ENCODE measurements at places on chromosomes 3 and 15. TPM values are rescaled to one million over a fixed set of nuclear protein-coding genes. Genes with fewer than 3 reads are reported as not detected.

- H3K4me1 ChIP-seq: no peaks in the 10 kb centered on the region
- H3K27ac ChIP-seq: no peak overlapping the region
- H3K36me3 ChIP-seq: no peaks in the 10 kb centered on the region
- H3K27me3 ChIP-seq: no peaks in the 10 kb centered on the region
- no peak overlapping the region for H3K4me3 ChIP-seq
Observed at GRCh38 chr15:39365161-39365560, 215.7 kb upstream of the THBS1 start.

Gene ZIC1
- total RNA-seq: not detected

DNA sequence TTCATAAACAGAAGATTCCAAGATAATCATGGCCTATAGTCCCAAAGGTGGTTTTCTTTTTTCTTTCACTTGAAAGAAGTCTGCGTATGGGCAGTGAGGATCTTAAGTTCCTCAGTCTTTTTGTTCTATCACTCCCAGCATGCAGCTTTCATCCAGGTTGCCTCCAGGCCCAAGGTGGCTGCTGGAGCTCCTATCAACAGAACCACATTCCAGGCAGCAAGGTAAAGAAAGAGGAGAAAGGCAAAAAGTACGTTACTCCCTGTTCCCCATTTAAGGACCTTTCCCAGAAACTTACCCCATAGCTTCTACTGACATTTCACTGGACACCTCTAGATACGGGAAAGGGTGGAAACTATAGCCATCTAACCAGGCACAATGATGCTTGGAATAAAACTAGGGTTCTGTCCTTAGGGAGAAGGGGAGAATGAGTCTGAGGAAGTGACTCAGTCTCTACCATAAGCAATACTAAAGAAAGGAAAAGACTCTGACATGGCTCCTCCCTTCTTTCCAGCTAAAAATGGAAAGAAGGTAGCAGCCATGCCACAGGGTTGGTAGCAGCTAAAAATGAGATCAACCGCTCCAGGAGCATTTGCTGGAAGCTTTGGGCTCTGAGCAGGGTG lies 313.9 kb upstream of the NR2E3 start:
- H3K27me3 ChIP-seq: peaks cover 7% of the 10 kb centered on the region
- DNase-seq: no peak
- H3K4me1 ChIP-seq: no peaks in the 10 kb centered on the region
- H3K4me3 ChIP-seq: no peak overlapping the region

Gene FBXL2
- not detected for total RNA-seq

- H3K4me1 ChIP-seq: peaks cover 21% of the 10 kb centered on the region
- H3K27me3 ChIP-seq: no peaks in the 10 kb centered on the region
- peak overlapping the region; percentile 77 for H3K4me3 ChIP-seq
- DNase-seq: no peak
- no peaks in the 10 kb centered on the region for H3K36me3 ChIP-seq
Observed at GRCh38 chr3:196624067-196624790, 15.3 kb upstream of the NRROS start.

GRCh38 chr15:47717036-47717612 lies at the start of gene SEMA6D:
Gene SEMA6D, plus strand, starts transcription at chr15:47717505. Its CDS starts 42,294 bp downstream, at chr15:47759799.
- no peaks in the 10 kb centered on the region for H3K36me3 ChIP-seq
- H3K27ac ChIP-seq: no peak within 1 kb of the TSS
- no peak within 1 kb of the TSS for H3K4me3 ChIP-seq
